ENCODE measurements at places on chromosomes 12 and 14. TPM values are rescaled to one million over a fixed set of nuclear protein-coding genes. Genes with fewer than 3 reads are reported as not detected.

C2CD5 gene
- 44.6 TPM for total RNA-seq

METTL1 gene
- total RNA-seq = 34.1 TPM

NGB gene
- total RNA-seq = not detected

RPS6KL1 gene
- total RNA-seq = 6.8 TPM

SETD1B gene
- total RNA-seq = 17.6 TPM

PRICKLE1 gene
- 3.8 TPM for total RNA-seq

TRPV4 gene
- not detected for total RNA-seq

DNA sequence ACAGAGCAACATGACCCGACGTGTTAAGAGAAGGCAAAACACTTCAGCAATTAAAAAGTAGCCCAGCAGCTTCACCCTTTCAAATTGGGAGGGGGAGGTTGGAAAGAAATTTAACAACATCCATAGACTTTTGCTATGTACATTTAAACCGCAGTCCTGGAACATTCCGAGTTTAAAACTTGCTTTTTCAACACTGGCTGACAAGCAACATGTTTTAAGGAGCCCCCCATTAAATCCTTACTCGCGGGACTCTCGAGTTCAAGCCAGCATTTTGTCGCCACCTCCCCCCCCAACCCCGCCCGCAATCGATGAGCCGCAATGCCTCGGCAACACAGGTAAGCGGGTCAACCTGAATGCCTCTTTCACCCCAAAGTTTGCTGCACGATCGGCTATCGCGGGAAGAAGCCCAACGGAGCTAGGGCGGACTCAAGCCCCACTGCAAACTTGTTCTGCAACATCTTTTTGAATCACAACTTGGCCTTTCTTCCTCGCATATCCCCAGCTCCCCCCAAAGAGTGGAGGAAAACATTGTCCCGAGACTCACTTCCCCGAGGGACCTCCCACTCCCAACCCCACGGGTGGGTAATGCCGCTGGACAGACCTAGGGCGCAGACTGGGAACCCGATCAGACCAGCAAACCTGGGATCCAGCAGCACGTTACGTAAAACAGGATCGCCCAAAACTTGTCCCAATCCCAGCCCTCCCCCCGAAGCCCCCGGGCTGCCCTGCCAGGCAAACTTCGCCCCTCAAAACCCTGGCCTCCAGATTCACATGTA lies 777 bp downstream of the ZFP36L1 start:
- peaks cover 7% of the 10 kb centered on the region for H3K36me3 ChIP-seq
- DNase-seq = no peak
- peak overlapping the region; percentile 86 for H3K4me3 ChIP-seq
- peaks cover 39% of the 10 kb centered on the region for H3K4me1 ChIP-seq
- no peaks in the 10 kb centered on the region for H3K27me3 ChIP-seq

DNA sequence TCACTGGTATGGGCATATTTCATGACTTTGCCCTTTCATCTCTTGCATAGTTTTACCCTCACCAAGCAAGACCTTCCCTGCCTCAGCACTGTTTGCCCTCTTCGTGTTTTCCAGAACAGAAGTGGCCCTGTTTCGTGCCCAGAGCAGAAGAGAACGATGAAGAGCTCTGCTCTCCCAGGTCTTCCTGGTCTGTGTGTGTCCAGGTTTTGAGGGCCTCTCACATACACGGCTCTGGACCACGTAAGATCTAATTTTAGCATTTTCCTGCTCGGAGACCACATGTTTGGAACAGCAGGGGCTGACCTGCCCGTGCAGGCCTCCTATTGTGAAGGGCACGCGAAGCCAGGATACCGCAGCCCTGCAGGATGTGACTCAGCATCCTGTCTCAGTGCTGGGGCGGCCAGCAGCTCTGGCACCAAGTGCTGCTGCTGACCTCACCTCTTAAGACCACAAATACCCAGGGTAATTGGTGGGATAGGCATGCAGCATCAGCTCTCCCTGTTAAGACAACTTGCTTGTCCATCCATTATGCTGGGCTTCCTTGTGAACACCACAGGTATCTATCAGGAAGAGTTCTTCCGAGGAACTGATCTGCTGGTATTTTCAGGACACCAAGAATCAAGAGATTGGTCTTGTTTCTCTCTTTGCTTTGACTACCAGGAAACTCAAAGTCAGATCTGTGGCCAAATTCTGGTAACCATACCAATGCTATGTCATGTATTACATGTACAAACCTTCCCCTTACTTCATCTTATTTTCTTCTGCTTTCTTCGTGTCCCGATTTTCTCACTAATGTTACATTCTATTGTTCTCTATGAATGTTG lies 19.0 kb downstream of the SSH1 start:
- peaks cover 10% of the 10 kb centered on the region for H3K4me1 ChIP-seq
- peak overlapping the region; percentile 2 for H3K27ac ChIP-seq
- no peaks in the 10 kb centered on the region for H3K27me3 ChIP-seq
- no peak overlapping the region for H3K4me3 ChIP-seq

GRCh38 chr14:60183741-60184140 lies 18.5 kb upstream of the DHRS7 start:
- H3K36me3 ChIP-seq = no peaks in the 10 kb centered on the region
- no peaks in the 10 kb centered on the region for H3K4me1 ChIP-seq
- no peak for DNase-seq
- H3K27ac ChIP-seq = no peak overlapping the region
- H3K27me3 ChIP-seq = no peaks in the 10 kb centered on the region

DNA sequence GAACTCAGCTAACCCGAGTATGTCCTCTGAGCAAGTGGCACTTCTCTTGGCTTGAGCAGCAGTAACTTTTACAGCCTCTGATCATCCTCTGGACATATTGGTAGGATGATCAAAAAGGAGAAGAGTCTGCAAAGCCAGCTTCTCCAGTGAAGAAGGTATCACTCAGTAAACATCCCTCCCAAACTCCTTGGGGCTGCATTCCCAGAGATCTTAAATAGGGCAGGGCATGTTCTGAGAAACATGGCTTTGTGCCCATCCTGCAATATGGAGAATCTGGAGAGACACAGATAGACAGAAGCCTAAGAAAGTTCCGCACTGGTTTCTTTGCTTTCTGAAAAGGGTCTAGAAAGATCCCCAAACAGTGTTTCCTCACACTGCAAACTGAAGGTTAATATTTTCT lies 65.4 kb downstream of the RBM19 start:
- no peak for DNase-seq
- H3K36me3 ChIP-seq = no peaks in the 10 kb centered on the region
- H3K27me3 ChIP-seq = no peaks in the 10 kb centered on the region
- no peak overlapping the region for H3K4me3 ChIP-seq
- no peaks in the 10 kb centered on the region for H3K4me1 ChIP-seq
- H3K27ac ChIP-seq = no peak overlapping the region

DNA sequence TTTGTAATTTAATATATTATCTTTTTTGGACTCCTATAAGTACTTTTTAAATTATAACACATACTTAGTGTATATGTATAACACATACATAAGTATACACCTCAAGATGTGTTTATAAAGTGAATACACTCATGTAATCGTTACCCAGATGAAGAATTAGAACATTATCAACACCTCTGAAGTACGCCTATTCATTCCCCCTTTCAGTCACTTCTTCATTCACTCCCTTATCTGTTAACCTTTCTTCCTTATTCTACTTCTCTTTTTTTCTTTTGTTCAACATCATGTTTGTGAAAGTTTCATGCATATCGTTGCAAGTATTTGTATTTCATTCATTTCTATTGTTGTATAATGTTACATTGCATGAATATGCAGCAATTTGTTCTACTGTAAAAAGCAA lies 98.5 kb downstream of the ARID2 start:
- H3K4me3 ChIP-seq = no peak overlapping the region
- no peaks in the 10 kb centered on the region for H3K36me3 ChIP-seq
- H3K27ac ChIP-seq = no peak overlapping the region

DNA sequence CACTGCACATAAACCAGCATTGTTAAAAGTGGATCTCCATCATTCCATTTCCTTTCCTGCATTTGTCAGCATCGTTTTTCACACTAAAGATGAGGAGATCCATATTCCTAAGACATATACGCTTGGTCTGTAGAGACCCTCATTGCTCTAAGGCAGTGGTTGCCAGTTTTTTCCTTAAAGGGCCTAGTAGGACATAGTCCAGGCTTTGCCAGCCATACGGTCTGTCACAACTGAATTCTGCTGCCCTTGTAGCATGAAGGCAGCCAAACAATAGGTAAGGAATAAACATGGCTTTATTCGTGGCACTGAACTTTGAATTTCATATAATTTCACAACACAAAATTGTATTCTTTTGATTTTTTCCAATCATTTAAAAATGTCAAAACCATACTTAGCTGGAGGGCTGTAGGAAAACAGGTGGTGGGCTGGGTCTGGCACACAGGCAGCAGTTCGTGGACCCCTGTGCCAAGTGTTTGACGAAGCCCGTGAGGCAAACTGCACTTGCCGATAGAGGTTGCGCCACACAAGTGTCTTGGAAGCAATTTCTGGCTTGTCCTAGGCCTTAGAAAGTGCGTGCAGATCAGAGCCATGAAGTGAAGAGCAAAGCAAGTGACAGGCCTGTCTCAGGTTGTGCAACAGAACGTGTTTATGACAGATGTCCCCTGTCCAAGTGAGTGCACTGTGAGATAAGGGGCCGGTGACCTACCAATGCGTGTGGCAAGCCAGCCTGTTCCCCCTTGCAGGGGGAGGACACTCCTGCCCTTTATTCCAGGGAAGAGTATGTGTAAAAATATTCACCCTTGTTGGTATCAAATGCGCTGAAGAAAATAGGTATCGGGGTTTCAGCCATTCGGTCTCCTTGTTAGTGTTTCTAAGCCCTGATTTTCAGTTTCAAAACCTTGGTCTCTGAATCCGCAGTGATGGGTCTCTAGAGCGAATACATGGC lies 916 bp upstream of the CHPT1 start:
- peak overlapping the region; percentile 81 for H3K4me3 ChIP-seq
- no peaks in the 10 kb centered on the region for H3K36me3 ChIP-seq

DNA sequence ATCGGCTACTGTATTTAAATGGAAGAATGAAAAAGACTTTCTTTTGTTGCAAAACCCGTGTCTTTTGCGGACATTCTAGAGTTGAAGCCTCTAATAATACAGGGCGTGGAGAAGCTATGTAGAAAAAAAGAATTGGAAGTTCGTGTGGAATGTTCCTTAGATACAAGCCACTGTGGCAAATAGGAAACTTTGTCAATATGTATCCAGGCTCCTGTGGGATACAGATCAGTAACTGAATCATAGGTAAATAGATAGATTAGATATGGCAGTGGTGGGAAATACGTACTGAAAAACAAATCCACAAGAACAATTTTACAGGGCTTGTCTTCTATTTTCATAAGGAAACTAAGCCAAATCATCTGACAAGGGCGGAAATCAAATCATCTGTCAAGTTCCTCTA lies 245.4 kb downstream of the EGLN3 start:
- peaks cover 8% of the 10 kb centered on the region for H3K4me1 ChIP-seq
- no peak overlapping the region for H3K4me3 ChIP-seq
- H3K27me3 ChIP-seq = no peaks in the 10 kb centered on the region
- H3K27ac ChIP-seq = no peak overlapping the region
- no peak for DNase-seq

DNA sequence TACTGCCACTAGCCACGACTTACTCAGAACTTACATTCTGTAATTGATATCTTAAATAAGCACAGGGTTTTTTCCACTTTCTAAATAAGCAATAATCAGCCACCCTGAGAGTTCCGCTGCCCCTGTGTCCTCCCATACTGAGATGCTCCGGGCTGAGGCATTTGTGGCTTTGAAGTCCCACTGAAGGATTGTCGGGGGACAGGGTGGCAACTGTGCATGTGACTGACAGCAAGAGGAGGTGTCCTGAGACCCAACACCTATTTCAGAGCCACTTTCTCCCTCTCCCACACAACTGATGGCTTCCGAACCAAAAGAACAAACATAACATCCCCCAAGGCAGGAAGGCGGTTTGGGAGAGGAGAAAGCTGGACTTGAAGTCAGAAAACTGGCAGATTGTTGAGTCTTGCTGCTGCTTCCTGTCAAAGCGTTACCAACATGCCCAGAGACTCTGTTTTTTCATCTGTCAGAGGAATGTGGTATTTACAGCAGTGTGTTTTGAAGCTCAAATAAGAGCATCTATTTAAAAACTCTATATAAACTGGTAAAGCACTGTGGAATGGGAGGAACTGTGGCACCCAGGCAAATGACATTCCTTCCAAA lies 157.9 kb upstream of the FKBP4 start:
- H3K4me3 ChIP-seq = no peak overlapping the region
- H3K27me3 ChIP-seq = peaks cover 3% of the 10 kb centered on the region
- H3K36me3 ChIP-seq = no peaks in the 10 kb centered on the region
- DNase-seq = peak; percentile 12
- no peaks in the 10 kb centered on the region for H3K4me1 ChIP-seq
- no peak overlapping the region for H3K27ac ChIP-seq

DNA sequence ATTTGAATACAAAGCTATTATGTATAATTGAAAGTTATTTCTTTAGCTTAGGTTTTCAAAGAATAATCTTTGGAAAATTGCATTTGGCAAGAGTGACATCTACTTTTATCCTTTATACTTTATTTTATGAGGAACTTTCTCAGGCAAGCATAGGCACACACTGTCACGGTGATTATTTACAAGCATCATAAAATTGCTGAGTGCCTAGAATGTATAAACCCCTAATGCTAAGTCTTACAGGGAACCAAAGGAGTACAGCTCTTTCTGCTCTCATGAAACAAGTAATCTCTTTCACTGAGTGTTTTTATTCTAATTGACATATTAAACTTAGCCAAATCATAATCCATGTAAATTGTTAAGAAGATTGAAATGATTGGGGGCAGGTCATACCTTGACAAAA lies 154.9 kb downstream of the FSCB start:
- no peaks in the 10 kb centered on the region for H3K36me3 ChIP-seq
- no peak overlapping the region for H3K27ac ChIP-seq
- H3K27me3 ChIP-seq = no peaks in the 10 kb centered on the region

GRCh38 chr12:105420659-105421240 lies 90.3 kb downstream of the C12orf75 start:
- peak; percentile 73 for DNase-seq
- H3K36me3 ChIP-seq = no peaks in the 10 kb centered on the region
- no peak overlapping the region for H3K27ac ChIP-seq
- H3K27me3 ChIP-seq = no peaks in the 10 kb centered on the region
- no peak overlapping the region for H3K4me3 ChIP-seq
- H3K4me1 ChIP-seq = 0 out of 2 replicates have a peak, but pooled peaks cover under 1% of the 10 kb centered on the region

DNA sequence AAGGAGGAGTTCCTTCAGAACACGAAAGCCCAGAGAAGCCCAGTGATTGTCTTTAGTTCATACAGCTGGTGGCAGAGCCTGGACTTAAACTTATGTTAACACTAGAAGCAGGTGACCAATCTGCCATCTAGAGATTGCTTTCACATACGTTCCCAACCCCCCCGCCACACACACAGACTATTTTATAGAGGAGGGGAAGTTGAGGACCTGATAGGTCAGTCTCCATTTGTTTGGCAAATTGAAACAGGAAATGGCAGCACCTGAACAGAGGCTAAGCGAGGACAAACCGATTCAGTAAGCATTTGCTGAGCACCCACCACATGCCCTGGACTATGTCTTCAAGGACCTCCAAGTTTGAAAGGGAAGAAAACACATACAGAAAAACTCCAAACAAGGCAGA lies 4.8 kb upstream of the PLEKHD1 start:
- no peaks in the 10 kb centered on the region for H3K4me1 ChIP-seq
- no peak for DNase-seq
- no peaks in the 10 kb centered on the region for H3K36me3 ChIP-seq
- H3K4me3 ChIP-seq = no peak overlapping the region
- no peak overlapping the region for H3K27ac ChIP-seq

- H3K4me3 ChIP-seq = no peak overlapping the region
- no peak for DNase-seq
- no peaks in the 10 kb centered on the region for H3K36me3 ChIP-seq
- H3K4me1 ChIP-seq = no peaks in the 10 kb centered on the region
- H3K27ac ChIP-seq = no peak overlapping the region
- H3K27me3 ChIP-seq = no peaks in the 10 kb centered on the region
Observed at GRCh38 chr14:48125654-48126053, 450.2 kb upstream of the MDGA2 start.

- no peak for DNase-seq
- no peak overlapping the region for H3K4me3 ChIP-seq
- no peaks in the 10 kb centered on the region for H3K27me3 ChIP-seq
- no peak overlapping the region for H3K27ac ChIP-seq
- no peaks in the 10 kb centered on the region for H3K4me1 ChIP-seq
Observed at GRCh38 chr14:101821528-101821927, 60.0 kb downstream of the PPP2R5C start.

Data from Caco-2 (cell line).